ENCODE measurements at places on chromosomes 7 and 10.

GRCh38 chr7:142439739-142440138, 181.9 kb upstream of the PRSS58 start:
- H3K4me1 ChIP-seq, result no peaks in the 10 kb centered on the region
- no peak for DNase-seq
- no peaks in the 10 kb centered on the region for H3K27me3 ChIP-seq
- H3K36me3 ChIP-seq, result no peaks in the 10 kb centered on the region
- H3K4me3 ChIP-seq, result no peak overlapping the region
- H3K27ac ChIP-seq, result no peak overlapping the region

DNA sequence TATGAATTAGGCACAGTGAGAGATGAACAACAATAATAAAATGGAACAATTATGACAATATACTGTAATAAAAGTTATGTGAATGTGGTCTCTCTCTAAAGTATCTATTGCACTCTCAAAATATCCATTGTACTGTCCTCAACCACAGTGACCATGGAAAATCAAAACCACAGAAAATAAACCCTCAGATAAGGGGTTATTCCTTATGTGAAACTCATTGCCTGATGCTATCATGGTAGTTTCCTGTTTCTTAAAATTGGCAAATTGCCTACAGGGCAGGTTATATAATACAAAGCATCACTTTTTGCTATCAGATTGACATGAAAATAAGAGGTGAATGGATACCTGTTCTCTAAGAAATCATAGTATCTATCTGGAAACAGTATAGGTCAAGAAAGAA, 3.8 kb downstream of the MCM10 start:
- no peak for DNase-seq
- no peak overlapping the region for H3K4me3 ChIP-seq
- H3K4me1 ChIP-seq, result peaks cover 7% of the 10 kb centered on the region
- no peak overlapping the region for H3K27ac ChIP-seq

DNA sequence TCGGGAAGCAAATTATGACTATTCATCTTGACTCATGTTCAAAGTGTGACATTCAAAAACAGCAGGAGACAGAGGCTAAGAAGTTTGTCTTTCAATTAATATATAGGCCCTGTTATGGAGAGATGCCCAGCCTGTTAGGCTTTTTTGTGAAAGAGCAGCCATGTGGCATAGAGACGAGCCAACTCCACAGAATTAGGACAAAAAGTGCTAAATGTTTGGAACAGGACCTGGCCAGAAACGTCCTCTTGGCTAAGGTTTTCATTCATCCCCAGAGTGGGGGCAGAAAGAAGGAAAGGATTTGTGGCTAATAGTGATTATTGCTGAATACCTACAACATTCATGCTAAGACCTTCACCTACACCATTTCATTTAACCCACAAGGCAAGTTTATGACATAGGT, 324.7 kb upstream of the NPVF start:
- H3K36me3 ChIP-seq, result no peaks in the 10 kb centered on the region
- no peaks in the 10 kb centered on the region for H3K27me3 ChIP-seq
- DNase-seq, result peak; percentile 39
- H3K27ac ChIP-seq, result no peak overlapping the region
- H3K4me3 ChIP-seq, result no peak overlapping the region
- peaks cover 16% of the 10 kb centered on the region for H3K4me1 ChIP-seq

DNA sequence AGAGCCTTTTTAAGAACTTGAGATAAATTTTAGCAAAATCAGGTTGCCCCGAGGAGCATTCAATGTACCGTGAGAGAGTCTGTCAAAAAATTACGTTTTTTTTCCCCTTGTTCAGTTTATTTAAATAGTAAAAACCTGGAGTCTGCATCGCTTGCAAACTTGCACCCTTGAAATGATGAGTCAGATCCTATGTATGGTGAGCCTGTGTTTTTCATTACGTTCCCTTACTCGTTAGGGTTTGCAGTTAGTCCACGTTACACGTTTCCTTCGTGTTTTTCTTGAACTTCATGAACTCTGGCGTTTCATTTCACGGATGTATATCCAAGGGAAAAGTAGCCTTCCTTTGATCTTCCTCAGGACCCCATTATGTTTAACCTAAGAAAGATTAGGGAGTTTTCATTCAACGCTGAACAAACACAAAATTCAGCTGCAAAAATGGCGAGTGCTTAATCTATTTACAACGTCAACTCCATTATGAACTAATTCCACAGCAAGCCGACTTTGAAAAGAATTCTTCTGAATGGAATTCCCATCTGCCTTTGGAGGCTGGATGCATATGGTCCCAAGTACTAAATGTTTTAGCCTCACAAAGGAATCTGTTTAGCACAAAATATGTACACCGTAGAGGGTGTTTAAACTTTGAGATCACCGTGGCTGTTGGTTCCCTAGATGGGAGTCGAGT, 182.4 kb downstream of the MYOF start:
- no peaks in the 10 kb centered on the region for H3K27me3 ChIP-seq
- no peaks in the 10 kb centered on the region for H3K36me3 ChIP-seq
- H3K4me1 ChIP-seq, result no peaks in the 10 kb centered on the region
- DNase-seq, result no peak
- H3K27ac ChIP-seq, result no peak overlapping the region

- no peaks in the 10 kb centered on the region for H3K4me1 ChIP-seq
- no peak overlapping the region for H3K4me3 ChIP-seq
- no peaks in the 10 kb centered on the region for H3K27me3 ChIP-seq
- H3K27ac ChIP-seq, result no peak overlapping the region
- H3K36me3 ChIP-seq, result no peaks in the 10 kb centered on the region
- DNase-seq, result no peak
Observed at GRCh38 chr10:34374356-34375045, 440.6 kb downstream of the PARD3 start.

Measured in spinal cord (tissue), 10 donors.